NCI-H2107 (cell line): ENCODE measurements at places on chromosomes 5 and 9.

GRCh38 chr5:3602785-3603502 lies 7.3 kb downstream of the IRX1 start:
- DNase-seq: no peak

- no peak for DNase-seq
These were observed 110.5 kb downstream of the GAS1 start for GRCh38 chr9:86836797-86837196.

GRCh38 chr9:4665357-4665756 lies 923 bp downstream of the SPATA6L start:
- no peak for DNase-seq

- DNase-seq: no peak
These were observed 132.8 kb upstream of the TAF11L2 start for GRCh38 chr5:17364987-17365810.

GRCh38 chr9:78599926-78600325 lies 303.0 kb downstream of the PSAT1 start:
- no peak for DNase-seq

GRCh38 chr9:113375057-113376023 lies 1.4 kb downstream of the HDHD3 start:
- no peak for DNase-seq

GRCh38 chr9:113920872-113921271 lies 44.8 kb downstream of the ZNF618 start:
- DNase-seq: no peak

GRCh38 chr5:32087086-32088082 lies 86.7 kb downstream of the GOLPH3 start:
- DNase-seq: no peak

DNA sequence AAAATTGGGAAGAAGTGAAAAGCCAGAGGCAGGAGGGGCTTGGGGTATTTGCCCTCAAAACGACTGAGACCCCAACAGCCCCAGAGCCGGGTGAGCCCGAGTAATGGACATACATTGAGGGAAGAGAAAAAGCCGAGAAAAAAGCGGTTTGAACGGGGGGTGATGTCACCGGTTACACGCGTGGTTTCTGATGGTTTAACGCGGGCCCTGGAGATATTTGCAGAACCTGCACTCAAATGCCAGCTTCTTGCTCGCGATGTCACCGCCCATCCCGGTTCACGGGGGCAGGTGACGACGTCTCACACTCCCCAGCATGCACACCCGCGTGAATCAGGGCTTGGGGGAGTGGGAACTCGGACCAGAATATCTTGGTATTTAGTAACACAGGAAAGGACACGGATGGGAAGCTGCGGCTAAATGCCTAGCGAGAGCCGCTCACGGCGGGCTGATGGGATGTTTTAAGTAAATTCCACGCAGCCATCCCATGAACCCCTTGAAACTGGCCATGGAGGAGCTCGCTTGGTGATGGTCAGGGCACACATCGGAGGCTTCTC lies 102.0 kb upstream of the RAPGEF1 start:
- no peak for DNase-seq

DNA sequence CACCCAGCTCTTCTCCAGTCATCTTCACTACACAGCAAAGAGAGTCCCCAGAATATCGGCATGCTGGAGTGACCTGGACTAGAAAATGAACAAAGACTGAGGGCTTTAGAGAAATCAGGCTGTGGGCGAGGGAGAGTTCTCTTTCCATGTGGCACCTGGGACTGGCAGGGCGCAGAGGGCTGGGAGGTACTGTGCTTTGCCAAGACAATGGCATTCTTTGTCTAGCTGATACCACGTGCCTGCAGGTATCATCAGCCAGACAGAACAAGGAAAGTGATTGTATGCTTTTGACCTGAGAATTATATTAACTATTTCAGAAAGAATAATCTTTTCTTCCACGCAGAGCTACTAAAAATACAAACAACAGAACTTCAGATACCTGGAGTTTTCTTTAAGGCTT lies 30.5 kb downstream of the DDX31 start:
- no peak for DNase-seq

DNA sequence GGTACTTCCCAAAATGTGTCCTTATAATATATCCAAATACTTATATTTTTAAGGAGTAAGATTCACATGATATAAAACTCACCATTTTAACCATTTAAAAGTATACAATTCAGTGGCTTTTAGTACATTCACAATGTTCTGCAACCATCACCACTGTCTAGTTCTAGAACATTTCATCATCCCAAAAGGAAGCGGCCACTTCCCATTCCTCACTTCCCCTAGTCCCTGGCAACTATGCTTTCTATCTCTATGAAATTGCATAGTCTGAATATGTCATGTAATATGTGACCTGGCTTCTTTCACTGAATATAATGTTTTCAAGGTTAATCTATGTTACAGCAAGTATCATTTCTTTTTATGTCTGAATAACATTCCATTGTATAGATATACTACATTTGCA lies 615.1 kb upstream of the SGCD start:
- no peak for DNase-seq

DNA sequence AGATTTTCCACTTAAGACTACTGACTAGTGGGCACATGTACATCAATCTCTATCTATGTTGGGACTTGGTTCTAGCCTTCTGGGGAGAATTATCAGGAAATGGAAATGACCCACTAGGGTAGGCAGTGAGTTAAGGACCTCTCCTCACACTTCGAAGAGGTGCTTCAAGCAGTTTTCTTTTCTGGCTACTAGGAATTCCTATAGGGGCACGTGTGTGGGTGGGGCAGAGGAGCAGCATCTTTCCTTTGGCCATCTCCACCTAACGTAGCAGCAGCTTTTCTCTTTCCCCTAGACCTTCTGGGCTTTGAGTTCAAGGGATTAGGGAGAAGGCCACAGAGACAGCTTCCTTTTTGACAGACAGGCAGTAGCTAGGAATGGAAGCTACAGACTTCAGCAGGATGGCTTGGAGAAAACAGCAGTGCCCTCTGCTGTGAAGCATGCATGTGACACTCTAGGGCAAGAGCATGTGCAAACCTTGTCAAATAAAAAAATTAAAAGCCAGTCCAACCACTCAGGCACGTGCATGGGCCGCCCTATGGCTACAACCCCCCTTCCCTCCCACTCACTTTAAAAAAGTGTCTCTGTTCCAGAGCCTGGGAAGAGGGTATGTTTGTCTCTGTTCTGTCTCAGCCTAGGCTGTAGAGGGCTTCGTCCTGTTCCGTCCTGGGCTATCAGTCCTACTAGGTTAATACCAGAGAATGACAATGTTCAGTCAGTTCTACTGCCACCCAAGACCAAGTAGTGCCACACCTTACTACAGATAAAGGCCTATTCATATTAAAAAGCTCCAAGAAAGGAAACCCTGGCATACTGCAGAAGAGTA lies 8.7 kb upstream of the GFRA3 start:
- DNase-seq: no peak

DNA sequence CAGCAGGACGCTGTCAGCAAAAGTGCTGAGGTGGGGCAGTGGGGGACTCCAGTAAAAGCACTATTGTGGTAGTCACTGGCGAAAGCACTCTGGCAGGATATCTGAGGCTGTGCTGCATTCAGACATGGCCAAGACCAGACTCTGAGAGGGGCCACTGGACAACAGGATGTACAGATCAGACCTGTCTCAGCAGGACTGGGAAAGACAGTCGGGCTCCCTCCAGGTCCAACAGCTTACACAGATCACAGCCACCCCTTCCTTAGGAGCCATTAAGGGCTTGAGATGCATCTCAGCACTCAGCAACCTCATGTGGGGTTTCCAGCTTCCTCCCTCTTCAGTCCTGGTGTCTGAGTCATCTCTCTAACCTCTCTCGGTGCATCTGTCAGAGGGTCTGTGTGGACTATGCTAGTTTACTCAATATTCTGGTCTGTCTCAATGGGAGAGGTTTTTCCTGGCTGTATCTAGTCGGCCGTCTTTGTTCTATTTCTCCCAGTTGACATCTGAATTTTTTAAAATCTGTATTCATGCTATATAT lies 154.5 kb downstream of the CWC27 start:
- no peak for DNase-seq

GRCh38 chr5:2895196-2895595 lies 143.7 kb upstream of the IRX2 start:
- no peak for DNase-seq

DNA sequence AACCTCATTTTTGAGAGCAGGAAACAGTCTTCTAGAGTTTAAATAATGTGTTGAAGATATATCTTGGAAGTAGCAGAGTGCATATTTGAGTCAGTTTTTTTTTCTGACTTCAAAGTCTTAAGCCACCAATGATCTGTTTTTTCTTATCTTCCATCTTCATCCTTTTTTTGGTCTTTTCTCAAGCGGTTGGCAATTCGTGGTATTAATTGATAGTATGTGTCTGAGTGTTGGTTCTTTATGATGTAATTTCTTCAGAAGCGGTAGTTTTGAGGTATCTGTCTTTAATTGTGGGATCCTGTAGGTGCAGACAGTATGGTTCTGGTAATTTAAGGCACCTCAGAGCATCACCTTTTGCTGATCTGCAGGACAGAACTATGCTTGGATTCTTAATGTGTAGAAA lies 3.9 kb downstream of the CSNK1G3 start:
- no peak for DNase-seq

GRCh38 chr5:147554261-147554817 lies 44.5 kb upstream of the DPYSL3 start:
- no peak for DNase-seq

- no peak for DNase-seq
These were observed 31.9 kb downstream of the CAMK4 start for GRCh38 chr5:111256128-111256527.

GRCh38 chr9:23011669-23012068 lies 565.0 kb downstream of the DMRTA1 start:
- no peak for DNase-seq

DNA sequence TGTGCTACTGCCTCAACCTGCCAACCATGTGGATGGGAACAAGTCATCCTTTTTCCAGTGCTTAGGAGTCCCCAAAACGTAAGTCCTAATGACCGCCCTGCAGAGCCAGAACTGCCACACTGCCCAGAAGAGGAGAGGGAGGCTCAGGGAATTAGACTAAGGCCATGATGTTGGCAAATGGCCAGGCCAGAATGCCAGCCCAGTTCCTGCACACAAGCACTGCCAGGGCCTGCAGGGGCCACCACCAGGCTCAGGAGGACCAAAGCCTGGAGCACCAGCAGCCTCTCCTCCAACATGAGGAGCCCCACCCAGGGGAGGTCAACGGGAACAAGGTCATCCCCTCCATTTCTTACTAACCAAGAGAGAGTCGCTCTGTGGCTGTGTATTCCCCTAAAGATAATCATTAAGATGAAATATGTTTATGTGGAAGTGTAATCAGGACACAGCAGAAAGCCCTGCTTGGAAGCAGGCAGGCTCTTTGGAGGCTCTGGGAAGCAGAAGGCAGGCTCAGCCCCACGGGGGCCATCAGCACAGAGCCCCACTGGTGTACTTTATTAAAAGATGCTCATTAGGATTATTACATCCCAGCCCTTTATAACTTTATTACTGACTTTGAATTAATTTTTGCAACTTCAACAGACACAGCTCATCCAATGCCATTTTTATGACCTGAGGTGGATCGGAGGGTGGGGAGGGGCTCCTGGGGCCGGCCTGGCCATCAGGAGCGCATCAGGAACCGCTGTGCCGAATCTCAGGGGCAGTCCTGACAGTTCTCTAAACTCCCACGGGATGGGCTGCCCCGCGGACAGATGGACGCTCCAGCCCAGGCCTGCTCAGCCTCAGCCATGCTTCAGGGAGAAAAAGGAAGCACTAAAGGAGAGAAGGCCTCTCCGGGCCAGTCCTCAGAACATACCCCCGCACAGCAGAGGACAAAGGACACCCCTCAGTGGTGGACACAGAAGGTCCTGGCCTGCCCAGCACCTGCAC lies 127.0 kb downstream of the ADAMTS2 start:
- DNase-seq: no peak

DNA sequence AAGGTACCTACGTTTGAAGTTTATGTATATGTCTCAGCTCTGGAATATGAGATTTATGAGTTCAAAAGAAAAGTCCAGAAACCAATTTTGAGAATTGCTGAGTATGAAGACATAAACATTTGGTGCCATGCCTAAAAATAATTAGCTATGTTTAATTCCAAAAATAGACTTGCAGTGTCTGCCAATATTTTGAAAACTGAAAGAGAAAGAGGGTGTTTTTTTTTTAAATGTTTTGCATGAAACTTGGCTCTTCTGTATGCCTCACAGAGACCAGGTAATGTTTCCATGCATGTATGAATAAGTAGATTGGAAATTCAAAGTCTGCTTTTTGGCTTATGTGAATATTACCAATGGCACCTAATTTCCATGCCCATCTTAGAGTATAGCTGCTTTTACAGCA lies 634.4 kb upstream of the C9orf72 start:
- no peak for DNase-seq

DNA sequence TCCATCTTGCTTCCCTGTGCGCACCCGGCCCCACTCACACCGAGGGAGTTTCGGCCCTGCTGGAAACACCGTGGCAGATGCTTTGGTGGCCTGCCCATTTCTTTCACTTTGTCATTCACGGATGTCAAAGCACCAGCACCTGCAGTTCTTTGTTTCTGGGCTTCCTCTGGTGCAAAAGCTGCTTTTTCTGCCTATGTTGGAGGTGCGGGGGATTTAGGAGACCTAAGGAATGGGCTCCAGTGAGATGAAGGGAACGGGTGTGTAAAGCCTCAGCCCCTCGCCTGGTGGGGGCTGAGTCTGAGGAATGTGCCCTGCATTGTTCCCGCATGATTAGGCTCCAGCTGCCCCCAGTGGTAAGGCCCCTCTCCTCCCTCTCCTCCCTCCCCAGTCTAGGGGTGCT lies 62.3 kb downstream of the THBS4 start:
- DNase-seq: no peak

- DNase-seq: no peak
These were observed 36.3 kb downstream of the GDA start for GRCh38 chr9:72185561-72185960.

- no peak for DNase-seq
These were observed 206.4 kb downstream of the C9orf50 start for GRCh38 chr9:129414377-129414992.

DNA sequence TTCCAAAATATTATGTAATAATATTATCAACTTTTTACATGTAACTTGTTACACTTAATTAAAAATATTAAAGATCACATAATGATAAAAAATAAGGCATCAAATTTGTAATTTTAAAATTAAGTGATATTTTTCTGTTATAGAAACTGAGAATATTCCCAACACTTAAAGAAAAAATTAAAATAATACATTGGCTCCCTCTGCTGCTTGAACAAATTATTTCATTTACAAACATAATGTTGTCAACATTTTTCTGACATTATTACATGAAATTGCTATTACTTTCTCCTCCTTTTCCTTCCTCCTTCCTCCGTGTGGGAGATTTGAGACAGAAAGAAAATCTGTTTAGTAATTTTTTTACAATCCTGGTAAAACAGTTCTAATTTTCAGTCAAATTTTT lies 42.3 kb downstream of the RNF180 start:
- no peak for DNase-seq

GRCh38 chr5:139148306-139148705 lies 49.9 kb downstream of the SIL1 start:
- no peak for DNase-seq
